ENCODE measurements at places on chromosomes 11 and 22.

DNA sequence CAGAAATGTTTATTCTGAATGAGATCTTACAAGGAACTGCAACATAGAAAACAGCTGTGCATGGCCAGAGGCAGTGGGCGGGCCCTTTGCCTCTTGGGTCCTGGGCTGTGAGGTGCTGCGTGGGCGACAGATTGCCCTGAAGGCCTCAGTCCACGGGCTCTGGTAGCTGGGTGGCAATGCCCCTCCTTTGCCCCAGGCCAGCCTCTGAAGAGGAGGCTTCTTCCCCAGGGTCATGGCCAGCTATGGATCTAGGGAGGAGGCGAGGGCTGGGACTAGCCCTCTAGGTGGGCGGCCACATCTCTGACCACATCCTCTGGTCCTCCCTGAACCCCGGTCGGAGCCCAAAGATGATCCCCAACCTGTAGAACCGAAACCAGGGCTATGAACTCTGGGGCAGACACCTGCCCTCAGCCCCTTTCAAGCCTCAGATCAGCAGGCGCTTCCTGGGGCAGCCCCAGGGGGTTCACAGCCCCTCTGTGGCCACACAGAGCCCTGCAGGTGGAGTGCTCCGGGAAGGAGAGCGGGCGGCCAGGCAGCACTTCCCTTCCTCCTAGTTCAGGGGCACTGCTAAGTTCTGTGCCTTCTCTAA lies 6.6 kb upstream of the CDC42BPG start:
- DNase-seq, result no peak

DNA sequence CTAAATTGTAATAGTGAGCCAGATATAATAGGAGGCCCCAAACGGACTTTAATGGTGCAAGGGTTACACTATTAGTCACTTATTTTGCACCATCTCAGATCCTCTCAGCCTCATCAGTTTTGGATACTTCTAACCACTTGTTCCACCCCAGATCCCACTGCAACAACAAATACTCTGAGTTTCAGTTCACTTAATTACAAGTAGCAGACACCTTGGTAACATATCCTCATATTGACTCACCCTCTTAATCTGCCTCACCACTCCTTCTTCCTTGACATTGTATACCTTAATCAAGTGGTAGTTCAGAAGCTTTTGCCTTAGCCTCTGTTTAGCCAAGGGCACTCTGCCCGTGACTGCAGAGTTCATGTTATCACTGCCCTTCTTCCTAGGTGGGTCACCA lies 256.1 kb upstream of the UBASH3B start:
- no peak for DNase-seq

DNA sequence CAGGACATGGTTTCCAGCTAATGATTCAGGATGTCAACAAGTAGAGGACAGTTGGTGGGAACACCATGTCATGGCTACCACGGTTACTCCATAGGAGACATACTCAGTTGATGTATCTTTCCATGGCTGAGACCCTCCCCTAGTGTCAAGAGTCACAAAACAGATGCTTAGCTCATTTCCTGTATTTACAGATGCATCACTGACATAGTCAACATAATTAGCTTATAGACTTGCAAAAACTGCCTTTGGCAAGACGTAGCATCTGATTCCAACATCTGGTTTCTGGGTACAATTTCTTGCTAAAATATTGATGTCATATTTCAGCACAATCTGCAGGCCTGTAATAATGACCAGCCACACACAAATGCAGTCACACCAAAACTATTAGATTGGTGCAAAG lies 550.3 kb downstream of the FAM181B start:
- no peak for DNase-seq

DNA sequence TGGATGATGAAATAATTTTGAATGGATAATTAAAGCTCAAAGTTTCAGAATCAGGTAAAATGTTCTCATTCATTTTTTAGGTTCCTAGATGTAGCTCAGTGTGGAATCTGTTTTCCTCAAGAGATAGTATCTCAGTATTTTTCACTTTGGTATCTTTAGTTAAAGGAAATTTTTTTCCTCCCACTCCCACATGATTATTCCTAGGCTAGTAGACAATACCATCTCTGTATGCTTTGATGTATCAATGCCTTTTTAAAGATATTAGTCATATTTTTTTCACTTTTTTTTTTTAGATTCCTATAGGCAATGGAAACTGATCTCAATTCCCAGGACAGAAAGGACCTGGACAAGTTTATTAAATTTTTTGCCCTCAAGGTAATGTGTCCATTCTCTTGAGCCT lies 26.6 kb downstream of the ATG13 start:
- no peak for DNase-seq

DNA sequence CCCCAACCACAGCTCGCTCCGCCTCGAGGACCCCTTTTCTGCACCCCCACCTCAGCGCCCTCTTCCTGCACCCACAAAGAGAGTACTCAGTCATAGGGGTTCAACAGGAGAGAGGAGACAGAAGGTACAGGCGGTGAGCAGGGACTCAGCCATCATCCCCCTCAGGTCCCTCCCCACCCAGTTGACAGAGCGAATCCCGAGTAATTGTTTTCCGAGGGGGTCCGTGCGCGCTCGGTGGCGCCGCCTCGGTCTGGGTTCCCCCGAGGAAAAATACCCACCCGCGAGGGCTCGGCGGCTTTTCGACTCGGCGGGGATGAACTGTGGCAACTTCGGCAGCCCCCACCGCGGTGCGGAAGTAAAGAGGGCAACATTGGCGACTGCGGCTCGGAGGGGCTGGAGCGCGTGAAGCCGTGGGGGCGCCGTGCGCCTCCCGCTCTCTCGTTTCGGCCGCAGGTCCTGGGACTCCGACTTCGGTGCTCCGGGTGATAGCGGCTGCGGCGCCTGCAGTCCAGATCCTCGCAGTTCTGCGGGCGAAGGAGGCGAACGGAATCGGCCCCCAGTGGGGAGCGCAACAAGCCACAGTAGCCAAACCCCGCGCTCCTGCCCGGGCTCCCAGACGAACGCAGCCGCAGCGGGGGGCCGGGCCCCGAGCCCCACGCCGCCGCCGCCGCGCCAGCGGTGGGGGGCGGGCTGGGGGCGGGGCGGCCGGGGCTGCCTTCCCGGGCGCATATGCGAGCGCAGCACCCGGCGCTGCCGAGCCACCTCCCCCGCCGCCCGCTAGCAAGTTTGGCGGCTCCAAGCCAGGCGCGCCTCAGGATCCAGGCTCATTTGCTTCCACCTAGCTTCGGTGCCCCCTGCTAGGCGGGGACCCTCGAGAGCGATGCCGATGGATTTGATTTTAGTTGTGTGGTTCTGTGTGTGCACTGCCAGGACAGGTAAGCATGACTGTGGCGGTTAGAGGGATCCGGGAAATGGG lies at the start of gene NELL1:
Gene NELL1 (plus strand): TSS at position 743 of the 976 bp plus-strand sequence.
- no peak for DNase-seq

DNA sequence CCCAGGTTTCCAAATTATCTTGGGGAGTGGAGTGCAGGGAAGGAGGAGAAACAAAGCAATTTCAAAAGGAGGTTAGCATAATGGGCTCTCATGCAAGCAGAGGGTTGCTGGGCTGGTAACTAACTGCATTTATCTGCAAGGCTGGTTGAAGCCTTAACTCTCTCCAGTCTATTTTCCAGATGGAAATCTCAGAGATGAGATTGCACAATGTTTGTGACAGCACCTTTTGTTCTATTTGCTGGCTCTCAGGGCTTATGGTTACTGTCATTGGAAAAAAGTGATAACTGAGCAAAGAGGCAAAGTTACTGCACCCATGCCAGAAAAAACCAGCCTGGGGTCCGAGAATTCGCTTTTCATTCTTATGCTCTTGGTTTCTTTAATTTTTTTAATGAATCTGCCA lies 33.2 kb downstream of the ABCC8 start:
- DNase-seq, result no peak

GRCh38 chr11:128523641-128524040 lies 63.7 kb downstream of the ETS1 start:
- DNase-seq, result no peak

- no peak for DNase-seq
Measured at GRCh38 chr11:72001834-72002591, 3.3 kb downstream of the IL18BP start.

- no peak for DNase-seq
Measured at GRCh38 chr11:95148406-95148805, 58.8 kb downstream of the ENDOD1 start.

GRCh38 chr11:10594407-10594806 lies 25.9 kb upstream of the LYVE1 start:
- DNase-seq, result no peak

GRCh38 chr11:6260207-6260726 lies 629 bp downstream of the CCKBR start:
- DNase-seq, result no peak

GRCh38 chr11:122007601-122008071 lies 108.4 kb downstream of the BLID start:
- DNase-seq, result no peak

DNA sequence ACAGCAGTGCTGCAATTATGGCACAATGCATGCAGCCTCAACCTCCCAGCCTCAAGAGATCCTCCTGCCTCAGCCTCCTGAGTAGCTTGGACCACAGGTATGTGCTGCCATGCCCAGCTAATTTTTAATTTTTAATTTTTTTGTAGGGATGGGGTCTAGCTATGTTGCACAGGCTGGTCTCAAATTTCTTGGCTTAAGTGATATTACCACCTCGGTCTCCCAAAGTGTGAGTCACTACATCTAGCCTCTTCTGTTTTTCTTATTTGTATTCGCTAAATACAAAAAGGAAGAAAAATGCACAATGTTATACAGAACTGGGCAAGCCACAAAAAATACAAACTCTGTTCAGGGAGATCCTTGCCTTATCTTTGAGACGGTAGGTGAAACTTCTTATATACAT lies 62.1 kb downstream of the DDI1 start:
- no peak for DNase-seq

- DNase-seq, result no peak
Measured at GRCh38 chr11:15333407-15333806, 218.7 kb downstream of the INSC start.

DNA sequence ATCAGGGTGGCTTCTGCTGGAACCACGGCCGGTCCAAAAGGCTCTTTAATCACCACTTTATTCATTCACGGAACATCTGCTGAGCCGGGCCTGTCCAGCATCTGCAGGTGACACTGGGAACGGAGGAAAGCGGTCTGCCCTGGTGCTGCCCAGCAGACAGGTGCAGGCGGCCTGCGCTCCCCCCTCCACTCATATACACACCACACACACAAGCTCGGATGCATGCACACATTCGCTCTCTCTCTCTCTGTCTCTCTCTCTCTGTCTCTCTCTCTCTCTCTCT lies 736.9 kb downstream of the BRD1 start:
- no peak for DNase-seq

- DNase-seq, result no peak
Measured at GRCh38 chr11:65470433-65471049, 28.3 kb upstream of the MALAT1 start.

- DNase-seq, result no peak
Measured at GRCh38 chr11:95508219-95508890, 277.4 kb upstream of the SESN3 start.

DNA sequence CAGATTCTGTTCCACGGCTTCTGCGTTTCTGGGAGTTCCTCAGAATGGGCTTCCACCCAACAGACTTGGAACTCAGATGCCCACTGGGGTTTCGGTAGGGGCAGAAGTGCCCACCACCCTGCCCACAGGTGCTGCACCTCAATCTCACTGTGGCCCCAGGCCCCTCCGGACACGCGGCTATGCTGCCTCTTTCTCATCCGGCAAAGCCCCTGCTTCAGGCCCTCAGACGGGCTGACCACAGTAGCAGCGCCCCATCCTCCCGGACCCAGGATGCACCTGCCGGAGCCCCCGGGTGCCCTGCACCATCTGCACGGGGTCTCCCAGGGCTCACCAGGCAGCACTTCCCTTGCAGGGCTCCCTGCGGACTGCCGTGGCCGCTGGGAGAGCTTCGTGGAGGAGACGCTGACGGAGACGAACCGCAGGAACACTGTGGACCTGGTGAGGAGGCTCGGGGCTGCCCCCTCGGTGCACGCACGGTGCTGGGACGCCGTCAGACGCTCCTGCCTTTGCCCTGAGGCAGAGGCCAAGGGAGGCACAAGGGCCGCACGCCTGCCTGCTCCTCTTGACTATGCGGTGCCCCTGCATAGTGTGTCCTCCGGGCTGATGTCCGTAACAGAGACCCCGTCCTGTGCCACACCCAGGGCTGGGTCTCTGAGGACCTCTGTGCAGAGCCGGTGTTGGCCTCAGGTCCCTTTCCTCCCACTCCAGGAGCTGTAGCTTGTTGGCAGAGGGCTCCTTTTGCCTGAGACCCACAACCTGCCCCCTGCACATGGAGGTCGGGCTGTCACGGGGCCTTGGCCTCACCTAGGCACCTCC lies 38.6 kb downstream of the SBF1 start:
- no peak for DNase-seq

GRCh38 chr11:119473226-119473625 lies 50.3 kb upstream of the THY1 start:
- DNase-seq, result no peak

DNA sequence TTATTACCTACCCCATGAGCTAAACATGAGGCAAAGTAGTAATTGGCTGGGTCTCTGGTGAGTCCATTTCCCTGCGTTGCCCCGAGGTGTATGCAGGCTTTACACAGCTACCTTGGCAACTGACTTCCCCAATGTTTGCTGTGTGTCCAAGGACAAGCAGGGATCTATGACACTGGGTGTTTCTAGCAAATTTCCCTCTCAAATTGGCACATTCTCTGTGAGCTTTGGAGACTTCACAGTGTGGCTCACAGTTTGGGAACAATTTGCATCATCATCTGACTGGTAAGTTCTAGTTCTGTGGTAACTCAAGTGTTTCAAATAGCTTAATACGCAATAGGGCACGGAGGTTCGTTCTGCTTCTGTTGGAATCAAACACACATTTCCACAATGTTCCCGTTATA lies 12.5 kb downstream of the NNMT start:
- DNase-seq, result no peak

- no peak for DNase-seq
Measured at GRCh38 chr11:45872651-45873356, 12.6 kb upstream of the MAPK8IP1 start.

All from stimulated activated CD4-positive, alpha-beta T cell treated with anti-CD3 and anti-CD28 coated beads, Interleukin-2, amount 100 ng/mL, for 4 hours (primary cell).